Fibroblast of lung (primary cell): ENCODE measurements at places on chromosomes 6 and 20.
A peak's percentile ranks its signal among the peaks of the same experiment; 100 is the strongest.

DNA sequence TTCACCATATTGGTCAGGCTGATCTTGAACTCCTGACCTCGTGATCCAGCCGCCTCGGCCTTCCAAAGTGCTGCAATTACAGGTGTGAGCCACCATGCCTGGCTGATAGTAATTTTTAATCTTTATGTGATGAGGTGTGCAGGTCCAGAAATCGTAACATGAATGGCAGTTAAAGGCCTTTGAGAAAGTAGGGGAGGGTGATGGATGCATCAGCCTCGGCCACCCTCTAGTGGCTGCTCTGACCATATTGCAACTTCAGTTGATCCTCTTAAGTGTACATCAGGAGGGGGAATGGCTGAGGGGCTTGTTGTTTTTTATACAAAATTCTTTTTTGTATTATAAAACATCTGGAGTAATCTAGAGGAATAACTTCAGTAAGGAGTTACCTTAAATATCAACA is 193.0 kb downstream of the ZFAND3 start:
- DNase-seq: peak; percentile 59

DNA sequence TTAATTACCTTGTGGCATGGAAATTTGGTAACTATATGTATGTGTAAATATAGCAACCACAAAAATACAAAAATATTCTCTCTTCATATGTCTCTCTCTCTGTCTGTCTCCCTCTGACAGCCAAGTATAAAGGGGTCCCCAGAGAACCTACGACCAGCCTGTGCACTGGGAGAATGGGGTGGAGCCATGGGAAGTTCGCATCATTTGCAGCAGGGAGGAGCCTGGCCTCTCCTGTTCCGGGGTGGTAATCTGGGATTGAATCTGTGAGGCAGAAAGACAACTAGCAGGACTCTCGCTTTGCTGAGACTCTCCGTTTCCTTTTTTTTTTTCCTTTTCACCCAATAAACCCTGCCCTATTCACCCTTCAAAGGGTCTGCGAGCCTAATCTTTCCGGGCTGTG is 1109.1 kb downstream of the HACE1 start:
- DNase-seq: no peak

DNA sequence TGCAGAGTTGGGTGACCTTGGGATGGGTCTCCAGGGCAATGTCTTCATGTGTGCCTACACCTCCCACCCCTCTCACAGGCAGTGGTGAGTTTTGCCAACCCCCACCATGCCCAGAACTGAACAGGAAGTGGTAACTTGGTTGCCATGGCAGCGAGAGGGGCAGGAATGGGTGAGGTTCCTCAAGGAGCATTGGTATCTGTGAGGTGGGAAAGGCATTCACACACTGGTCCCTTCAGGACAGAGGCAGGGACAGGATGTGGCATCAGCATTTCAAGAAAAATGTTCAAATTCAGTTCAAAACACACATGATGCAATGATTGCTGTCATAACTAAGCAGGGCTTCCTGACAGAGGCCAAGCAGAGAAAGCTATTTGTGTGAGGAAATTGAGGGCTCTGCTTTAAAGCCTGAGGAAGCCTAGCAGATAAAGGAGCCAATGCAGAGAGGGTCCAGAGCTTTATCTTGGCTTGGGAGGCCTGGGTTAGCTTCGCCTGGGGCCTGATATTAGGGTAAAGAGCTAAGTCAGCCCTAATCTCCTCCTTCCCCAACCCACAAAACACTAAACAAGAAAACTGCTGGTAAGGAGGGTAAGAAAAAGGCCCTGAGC is 551 bp downstream of the TREML2 start:
- DNase-seq: no peak

GRCh38 chr20:8423482-8423881 is 291.4 kb downstream of the PLCB1 start:
- no peak for DNase-seq

DNA sequence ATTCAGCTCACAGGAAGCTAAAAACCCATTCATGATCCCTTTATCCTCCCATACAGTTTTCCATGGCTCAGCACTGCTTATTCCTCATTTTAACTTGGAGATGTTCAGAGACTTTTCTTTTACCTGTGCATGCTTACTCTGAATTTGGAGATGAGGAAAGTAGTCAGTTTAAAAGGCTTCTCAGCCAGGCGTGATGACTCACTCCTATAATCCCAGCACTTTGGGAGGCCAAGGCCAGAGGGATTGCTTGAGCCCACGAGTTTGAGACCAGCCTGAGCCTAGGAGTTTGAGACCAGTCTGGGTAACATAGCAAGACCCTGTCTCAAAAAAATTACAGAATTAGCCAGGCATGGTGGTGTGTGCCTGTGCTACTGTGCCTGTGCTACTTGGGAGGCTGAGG is 30.3 kb upstream of the TMEM217 start:
- no peak for DNase-seq

DNA sequence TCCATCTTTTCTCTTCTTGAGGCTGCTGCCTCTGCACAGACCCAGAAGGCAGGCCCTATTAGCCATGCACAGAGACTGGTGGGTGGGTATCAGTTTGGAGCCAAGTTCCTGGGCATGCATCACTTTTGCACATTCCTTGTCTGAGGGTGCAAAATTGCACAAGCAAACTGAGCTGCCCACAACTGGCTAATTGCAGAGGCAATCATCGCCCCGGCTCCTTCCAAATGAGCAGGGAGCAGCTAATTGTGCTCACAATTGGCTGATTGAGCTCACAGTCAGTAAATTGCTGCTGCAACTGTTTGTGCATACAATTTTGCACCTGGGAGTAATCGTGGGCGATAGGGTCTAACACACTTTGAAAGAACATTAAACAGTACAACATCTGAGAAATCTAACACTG is 511.4 kb downstream of the DHX35 start:
- DNase-seq: no peak

DNA sequence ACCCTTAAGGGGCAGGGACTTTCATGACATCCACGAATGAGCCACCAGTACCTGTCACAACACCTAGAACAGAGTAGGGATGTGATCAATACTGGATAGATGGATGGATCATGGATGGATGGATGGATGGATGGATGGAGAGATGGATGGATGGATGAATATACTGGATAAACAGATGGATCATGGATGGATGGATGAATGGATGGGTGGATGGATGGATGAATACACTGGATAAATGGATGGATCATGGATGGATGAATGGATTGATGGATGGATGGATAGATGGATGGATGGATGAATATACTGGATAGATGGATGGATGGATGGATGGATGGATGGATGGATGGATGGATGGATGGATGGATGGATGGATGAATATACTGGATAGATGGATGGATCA is 73.0 kb downstream of the PKHD1 start:
- no peak for DNase-seq

GRCh38 chr6:337805-338368 is 45.6 kb downstream of the DUSP22 start:
- no peak for DNase-seq

GRCh38 chr20:50995506-50995905 is 27.4 kb downstream of the KCNG1 start:
- DNase-seq: peak; percentile 46

DNA sequence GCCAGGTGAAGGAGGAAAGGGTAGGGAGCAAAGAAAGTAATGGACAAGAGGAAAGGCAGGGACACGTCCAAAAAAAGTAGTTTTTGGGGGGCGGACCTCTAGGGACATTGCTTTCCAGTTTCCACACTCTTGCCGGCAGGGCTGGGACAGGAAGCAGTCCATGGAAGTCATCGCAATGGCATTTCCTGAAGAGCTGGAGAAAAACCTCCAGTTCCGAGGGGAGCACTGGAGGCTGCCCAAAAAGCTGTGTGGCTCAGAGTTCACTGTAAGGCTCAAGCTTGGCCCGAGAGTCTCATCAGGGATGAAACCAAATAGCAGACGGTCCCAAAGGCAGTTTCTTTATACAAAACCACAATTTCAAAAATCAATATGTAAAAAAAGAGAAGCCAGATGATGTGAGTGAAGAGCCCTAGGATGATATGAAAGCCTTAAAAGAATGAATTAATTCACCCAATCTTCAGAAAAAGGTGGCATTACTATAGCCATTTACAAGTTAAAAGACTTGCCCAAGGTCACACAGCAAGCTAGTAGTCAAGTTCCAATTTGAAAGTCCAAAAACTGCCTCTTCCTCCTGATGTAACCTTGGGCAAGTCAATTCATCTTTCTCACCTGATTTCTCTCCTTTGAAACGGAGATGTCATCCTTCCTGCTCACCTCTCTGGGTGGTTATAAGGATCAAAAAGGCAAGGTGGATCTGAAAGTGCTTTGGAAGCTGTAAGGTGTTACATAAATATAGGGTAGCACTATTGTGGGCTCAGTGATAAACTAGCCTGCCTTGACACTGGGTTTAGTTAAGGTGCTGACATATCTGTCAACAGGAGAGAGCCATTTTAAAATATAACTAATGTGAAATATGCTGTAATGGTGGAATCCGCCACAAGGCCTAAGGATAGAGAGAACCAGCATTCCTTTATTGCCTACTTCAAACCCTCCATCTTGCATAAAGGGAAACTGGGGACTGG is 9.1 kb downstream of the BCL2L1 start:
- DNase-seq: peak; percentile 91

DNA sequence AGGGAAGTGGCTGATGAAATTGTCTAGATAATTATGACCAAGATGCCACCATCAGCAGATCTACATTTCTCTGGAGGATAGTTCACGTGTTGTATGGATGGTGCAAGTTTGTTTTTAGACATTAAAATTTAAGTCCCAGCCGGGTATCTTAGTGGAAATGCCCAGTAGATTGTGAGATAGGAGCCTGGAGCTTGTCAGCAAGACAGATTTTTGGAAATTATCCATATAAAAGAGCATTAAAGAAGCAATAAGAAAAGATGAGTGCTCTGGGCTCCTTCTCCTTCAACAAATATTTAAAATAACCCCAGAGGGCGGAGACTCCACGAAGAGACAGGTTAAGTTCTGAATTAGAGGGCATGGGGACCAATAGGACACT is 47.6 kb upstream of the SMLR1 start:
- peak; percentile 25 for DNase-seq
